Activated CD4-positive, alpha-beta memory T cell treated with anti-CD3 and anti-CD28 coated beads for 36 hours (primary cell): ENCODE measurements at places on chromosomes 7 and 10. TPM values are rescaled to one million over a fixed set of nuclear protein-coding genes. Genes with fewer than 3 reads are reported as not detected.
A peak's percentile ranks its signal among the peaks of the same experiment; 100 is the strongest.

- DNase-seq, result no peak
Observed at GRCh38 chr10:58838561-58839208, 326.0 kb downstream of the BICC1 start.

The C10orf67 gene
- total RNA-seq, result 0.31 TPM

DNA sequence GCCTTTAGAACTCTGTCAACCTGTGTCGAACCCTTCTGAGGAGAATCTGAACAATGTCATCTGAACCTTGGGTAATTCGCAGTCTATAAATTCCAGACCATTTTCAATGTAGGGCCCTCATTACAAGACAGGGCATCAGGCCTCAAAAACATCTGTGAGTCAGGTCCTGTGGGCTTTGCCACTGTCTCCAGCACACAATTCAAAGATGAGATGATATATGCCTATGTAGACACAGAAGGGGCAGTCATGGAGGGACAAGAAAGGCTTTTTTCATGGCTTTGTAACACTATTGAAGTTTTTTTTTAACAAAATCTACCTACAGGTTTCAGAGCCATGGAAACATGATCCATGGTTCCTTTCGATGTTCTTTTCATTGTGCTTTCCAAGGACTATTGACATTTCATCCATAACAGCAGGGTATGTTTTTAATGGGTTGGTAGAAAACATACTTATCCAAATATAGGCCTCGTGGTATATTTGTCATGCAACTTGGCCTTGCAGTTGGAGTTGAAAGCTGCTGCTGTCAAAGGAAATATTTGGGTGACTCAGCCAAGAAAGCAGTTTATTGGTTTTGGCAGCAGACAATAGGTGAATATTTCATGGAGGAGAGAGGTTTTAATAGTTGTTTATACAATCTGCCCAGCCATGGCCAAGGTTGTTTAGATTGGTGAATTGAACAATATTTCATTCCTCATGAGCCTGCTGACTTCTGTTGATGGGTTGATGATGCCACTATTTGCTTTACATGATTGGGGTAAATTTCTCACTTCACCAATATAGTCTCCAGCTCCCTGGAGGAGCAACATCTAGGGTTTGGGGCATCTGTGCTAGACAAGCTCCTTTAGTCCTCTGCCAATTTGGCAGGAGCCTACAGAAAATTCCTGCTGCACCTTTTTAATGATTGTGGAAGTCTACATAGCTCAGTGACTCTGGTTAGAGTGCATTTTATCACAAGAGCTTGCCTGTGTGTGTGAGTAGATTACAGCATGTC is 158.4 kb upstream of the TMEM72 start:
- DNase-seq, result no peak

- DNase-seq, result no peak
Observed at GRCh38 chr7:120990468-120991118, 2.1 kb downstream of the CPED1 start.

DNA sequence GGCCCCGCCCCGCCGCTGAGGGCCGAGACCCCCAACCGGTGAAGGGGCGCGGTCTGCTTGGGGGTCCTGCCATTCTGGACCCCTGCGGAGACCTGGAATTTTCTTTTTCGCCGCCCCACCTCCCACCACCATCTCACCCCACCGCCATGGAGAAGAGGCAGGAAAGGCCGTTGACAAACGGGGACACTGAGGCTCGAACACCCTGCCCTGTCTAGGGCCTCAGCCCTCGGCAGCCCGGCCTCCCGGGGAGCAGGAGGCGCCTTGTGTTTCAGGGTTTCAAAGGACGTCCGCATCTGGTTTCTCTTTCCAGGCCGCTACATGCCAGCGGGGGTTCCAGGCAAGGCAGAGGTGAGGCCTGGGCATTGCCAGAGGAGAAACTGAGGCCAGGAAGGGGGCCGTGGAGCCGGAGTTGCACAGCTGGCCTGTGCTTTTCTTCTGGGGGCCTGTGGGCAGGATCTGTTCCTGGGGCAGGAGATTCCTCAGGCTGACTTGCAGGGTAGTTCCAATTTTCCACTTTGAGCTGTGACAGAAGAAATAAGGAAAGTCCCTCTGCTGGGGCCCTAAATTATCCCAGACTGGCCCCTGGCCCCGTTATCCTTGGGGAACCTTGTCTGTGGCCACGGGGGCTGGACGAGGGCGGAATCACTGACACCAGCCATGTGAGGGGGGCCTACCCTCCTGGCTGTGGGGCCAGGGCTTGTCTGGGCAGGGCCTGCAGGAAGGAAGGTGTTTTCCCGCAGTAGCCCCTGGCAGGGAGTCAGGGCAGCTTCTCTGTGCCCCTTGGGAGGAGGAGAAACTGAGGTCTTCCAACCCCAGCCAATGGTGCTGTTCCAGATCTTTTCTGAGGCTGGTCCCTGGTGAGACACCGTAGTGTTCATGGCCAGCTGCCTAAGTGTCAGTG is 900 bp upstream of the MICALL2 start:
- DNase-seq, result peak; percentile 22

- no peak for DNase-seq
Observed at GRCh38 chr7:32273297-32273696, 203.1 kb upstream of the PDE1C start.

The CLDN3 gene
- not detected for total RNA-seq

DNA sequence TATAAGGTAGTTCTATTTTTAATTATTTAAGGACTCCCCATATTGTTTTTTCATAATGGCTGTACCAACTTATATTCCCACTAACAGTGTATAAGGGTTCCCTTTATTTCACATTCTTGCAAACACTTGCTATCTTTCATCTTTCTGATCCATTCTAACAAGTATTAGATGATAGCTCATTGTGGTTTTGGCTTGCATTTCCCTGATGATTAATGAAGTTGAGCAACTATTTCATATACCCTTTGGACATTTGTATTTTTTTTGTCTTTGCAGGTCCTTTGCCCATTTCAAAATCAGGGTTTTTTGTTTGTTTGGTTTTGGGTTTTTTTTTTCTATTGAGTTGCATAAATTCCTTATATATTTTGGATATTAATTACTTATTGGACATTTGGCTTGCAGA is 107.2 kb downstream of the EPC1 start:
- no peak for DNase-seq

DNA sequence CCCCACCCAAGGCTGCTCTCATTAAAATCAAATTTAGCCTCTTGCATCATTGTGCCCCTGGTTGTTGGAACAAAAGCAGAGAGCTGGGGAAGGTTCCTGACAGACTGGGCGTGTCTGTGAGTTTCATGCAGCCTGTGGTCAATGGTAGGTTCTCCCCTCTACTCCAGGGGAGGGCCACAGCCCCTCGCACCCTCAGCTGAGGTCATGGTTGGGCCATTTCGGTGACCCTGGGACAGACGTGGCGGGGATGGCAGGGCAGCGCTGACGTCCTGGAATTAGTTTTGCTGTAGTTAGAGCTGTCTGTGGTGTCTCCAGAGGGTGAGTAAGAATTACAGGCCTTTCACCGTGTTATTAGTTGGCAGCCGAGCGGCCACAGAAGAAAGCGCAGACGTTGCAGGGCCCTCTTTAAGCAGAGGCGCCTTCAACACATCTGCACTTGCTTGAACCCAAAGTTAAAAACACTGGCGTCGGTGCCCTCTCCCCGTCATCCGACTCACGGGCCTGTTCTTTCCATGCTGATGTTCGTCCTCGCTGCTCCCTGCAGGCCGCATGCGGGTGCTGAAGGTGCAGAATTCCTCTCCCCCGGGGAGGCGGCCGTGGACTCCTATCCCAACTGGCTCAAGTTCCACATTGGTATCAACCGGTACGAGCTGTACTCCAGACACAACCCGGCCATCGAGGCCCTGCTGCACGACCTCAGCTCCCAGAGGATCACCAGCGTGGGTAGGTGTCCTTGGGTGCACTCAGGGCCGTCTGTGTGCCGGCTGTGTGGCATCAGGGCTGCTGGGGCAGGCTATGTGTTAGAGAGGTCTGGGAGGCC is 2.8 kb downstream of the FAM20C start:
- DNase-seq, result no peak

DNA sequence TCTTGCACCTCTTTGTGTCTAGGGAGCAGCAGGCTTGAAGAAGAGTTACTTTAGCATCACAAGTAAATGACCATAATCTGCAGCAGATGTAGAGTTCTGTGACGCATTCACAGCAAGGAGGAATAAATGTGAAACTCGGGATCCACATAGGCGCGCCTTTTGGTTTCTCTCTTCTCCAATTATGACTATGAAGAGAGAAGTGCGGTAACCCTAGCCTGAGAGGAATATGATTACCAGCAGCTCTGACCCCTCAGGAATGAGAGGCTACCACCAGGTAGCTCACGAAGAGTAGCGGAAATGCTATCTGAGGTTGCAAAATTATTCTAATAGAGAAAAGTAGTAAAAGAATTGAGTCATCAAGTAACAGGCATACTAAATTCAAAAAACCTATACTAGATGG is 25.2 kb upstream of the DMTF1 start:
- no peak for DNase-seq

- DNase-seq, result no peak
Observed at GRCh38 chr7:32536585-32536984, 41.3 kb downstream of the AVL9 start.

The ZCWPW1 gene
- 3.9 TPM for total RNA-seq

- DNase-seq, result no peak
Observed at GRCh38 chr10:104317269-104317710, 21.0 kb downstream of the ITPRIP start.

DNA sequence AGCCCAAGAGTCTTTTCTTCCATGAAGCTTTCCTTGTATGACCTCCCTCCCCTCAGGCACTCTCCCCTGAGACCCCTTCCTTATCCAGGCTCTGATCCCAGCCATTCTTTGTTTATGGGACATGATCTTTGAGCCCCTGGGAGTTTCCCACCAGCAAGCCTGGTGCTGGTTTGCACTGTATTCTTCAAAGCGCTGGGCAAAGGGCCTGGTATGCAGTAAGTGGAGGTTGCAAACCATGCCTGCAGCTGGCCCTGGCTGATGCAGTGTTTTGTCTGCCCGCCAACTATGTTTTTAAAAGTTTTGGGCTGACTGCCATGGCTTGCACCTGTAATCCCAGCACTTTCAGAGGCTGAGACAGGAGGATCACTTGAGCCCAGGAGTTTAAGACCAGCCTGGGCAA is 6.8 kb upstream of the NODAL start:
- no peak for DNase-seq

DNA sequence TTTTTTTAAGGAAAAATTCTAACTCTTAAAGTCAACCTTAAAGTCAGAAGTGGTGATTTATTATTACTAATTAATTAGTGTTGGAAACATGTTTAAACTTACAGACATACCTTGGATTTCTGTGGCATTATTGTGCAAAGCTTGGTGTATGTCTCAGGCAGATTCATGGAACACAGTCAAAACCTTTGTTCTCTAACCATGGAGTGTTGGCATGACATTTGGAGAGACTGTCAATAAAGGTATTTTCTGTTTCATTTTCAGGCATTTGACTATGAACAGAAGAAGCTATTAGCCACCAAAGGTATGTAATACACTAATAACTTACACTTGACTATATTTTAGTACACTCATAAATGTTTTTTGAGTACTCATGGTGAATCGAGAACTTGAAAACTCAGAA is 293.7 kb downstream of the BICC1 start:
- no peak for DNase-seq

DNA sequence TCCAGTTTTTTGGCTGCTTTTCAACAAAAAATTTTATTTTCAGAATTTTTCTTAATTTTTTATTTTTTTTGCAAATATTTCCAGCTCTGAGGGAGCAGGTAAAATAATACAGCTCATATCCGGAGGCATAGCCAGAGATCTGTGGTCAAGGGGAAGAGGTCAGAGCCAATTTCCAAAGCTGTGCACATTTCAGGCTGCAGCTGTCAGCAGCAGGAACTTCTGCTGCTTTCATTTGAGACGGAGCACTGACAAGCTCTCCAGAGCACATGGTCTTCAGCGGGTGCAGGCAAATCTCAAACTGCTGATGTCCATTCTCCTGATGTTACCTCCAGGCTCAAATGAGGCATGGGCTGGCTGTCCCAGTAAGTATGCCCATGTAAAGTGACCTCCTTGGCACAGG is 31.1 kb downstream of the SLC26A4 start:
- no peak for DNase-seq
